Bronchial smooth muscle cell (primary cell): ENCODE measurements at places on chromosomes 12 and 14. TPM values are rescaled to one million over a fixed set of nuclear protein-coding genes. Genes with fewer than 3 reads are reported as not detected.

Gene PPTC7
- 4.9 and 5.4 TPM in 2 replicates for total RNA-seq

Gene CACNA1C
- 10.0 and 10.1 TPM in 2 replicates for total RNA-seq

Gene SCNN1A
- total RNA-seq: 0.16 and 0.34 TPM in 2 replicates

Gene VRTN
- total RNA-seq: under 0.01 TPM in 1 of 2 replicates, not detected in the other

Gene ADAMTS20
- not detected in 2 replicates for total RNA-seq

Gene C12orf50
- not detected in 2 replicates for total RNA-seq

Gene SPX
- 0.63 TPM in 1 of 2 replicates, not detected in the other for total RNA-seq

Gene KLRD1
- total RNA-seq: 0.09 and 0.16 TPM in 2 replicates

Gene DDX23
- total RNA-seq: 75.7 and 121 TPM in 2 replicates

Gene WNK1
- total RNA-seq: 67.5 and 69.8 TPM in 2 replicates

Gene RFX4
- not detected in 2 replicates for total RNA-seq

Gene DEGS2
- total RNA-seq: 0.16 and 0.26 TPM in 2 replicates

Gene MYH6
- not detected in 2 replicates for total RNA-seq

Gene KLRG1
- total RNA-seq: 0.34 and 0.47 TPM in 2 replicates

Gene NPFF
- total RNA-seq: not detected in 2 replicates

Gene SLC25A29
- 17.7 and 24.5 TPM in 2 replicates for total RNA-seq

Gene ACSM4
- not detected in 2 replicates for total RNA-seq

Gene EPS8
- total RNA-seq: 60.5 and 69.1 TPM in 2 replicates

Gene FNTB
- 5.9 and 6.6 TPM in 2 replicates for total RNA-seq

Gene ERG28
- 3.4 and 5.4 TPM in 2 replicates for total RNA-seq

Gene SERPINA9
- total RNA-seq: not detected in 2 replicates

Gene DGKA
- total RNA-seq: 36.4 and 38.0 TPM in 2 replicates

Gene GYS2
- total RNA-seq: not detected in 2 replicates

Gene STON2
- 0.79 and 4.9 TPM in 2 replicates for total RNA-seq

Gene SLC6A13
- total RNA-seq: 0.09 TPM in 1 of 2 replicates, not detected in the other

Gene LRRK2
- 10.9 and 11.0 TPM in 2 replicates for total RNA-seq

Gene TIGAR
- total RNA-seq: 4.5 and 9.3 TPM in 2 replicates

Gene ZNF219
- 0.63 and 1.1 TPM in 2 replicates for total RNA-seq

Gene TMEM229B
- 0.32 and 0.60 TPM in 2 replicates for total RNA-seq

Gene RAPGEF3
- total RNA-seq: 6.8 and 7.0 TPM in 2 replicates

Gene CLEC7A
- not detected in 2 replicates for total RNA-seq
